Activated effector memory CD4-positive, alpha-beta T cell treated with Interleukin-2 at 50 U/mL for 16 hours (primary cell): ENCODE measurements at places on chromosomes 7 and 10.

- peak; percentile 49 for DNase-seq
These were observed 6.2 kb upstream of the RRP12 start for GRCh38 chr10:97407211-97407951.

GRCh38 chr7:23938937-23939552 is 229.0 kb downstream of the STK31 start:
- DNase-seq: no peak

DNA sequence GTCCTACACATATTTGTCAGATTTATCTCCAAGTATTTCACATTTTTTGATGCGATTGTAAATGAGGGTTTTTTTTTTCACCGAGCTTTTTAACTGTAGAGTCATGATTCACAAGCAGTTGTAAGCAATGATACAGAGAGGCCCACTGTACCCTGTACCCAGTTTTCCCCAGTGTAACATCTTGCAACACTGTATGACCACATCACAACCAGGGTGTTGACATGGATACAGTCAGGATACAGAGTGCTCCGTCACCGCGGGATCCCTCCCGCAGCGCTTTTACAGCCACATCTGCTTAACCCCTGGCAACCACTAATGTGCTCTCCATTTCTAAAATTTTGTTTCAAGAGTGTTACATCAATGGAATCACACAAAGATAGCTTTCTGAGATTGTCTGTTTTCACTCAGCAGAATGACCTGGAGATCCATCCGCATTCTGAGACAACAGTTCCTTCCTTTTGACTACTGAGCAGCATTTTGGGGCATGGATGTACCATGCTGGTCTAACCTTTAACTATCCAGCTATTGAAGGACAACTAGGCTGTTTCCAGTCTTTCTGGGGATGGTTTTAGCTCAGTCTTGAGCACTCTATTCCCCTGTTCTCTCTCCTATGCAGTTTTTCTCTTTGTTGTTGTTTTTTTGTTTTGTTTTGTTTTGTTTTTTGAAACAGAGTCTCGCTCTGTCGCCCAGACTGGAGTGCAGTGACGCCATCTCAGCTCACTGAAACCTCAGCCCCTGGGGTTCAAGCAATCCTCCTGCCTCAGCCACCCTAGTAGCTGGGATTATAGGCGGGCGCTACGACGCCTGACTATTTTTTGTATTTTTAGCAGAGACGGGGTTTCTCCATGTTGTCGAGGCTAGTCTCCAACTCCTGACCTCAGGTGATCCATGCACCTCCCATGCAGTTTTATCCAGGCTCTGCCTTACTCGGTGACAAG is 25.9 kb downstream of the GPRIN2 start:
- DNase-seq: no peak

GRCh38 chr7:153415632-153416031 is 636.6 kb upstream of the DPP6 start:
- DNase-seq: no peak

GRCh38 chr10:89576696-89577095 is 41.3 kb upstream of the SLC16A12 start:
- DNase-seq: no peak

- no peak for DNase-seq
These were observed 198.1 kb downstream of the CXCL12 start for GRCh38 chr10:44186821-44187220.

GRCh38 chr7:3043544-3044371 is at the start of gene CARD11:
Gene CARD11 (minus strand): TSS chr7:3043867. CDS start chr7:2958506, 85,361 bp downstream.
- peak; percentile 50 for DNase-seq

- no peak for DNase-seq
These were observed 64.4 kb downstream of the GRM3 start for GRCh38 chr7:86708031-86708680.

DNA sequence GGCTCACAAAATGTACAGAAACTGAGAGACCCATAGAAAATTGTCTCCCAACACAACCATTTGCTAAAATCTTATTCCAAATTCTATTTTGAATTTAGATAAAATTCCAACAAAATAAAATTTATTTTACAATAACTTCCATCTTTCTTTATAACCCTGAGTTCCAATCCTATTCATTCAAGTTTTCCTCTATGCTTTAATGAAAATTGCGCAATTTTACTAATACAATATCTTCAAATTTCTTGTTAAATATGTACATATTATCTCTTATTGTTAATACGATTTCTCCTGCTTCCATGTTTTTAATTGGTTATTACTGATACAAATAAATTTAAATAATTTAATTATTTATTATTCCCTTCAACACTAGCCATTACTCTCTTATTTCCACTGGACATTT is 645.2 kb upstream of the COBL start:
- no peak for DNase-seq

DNA sequence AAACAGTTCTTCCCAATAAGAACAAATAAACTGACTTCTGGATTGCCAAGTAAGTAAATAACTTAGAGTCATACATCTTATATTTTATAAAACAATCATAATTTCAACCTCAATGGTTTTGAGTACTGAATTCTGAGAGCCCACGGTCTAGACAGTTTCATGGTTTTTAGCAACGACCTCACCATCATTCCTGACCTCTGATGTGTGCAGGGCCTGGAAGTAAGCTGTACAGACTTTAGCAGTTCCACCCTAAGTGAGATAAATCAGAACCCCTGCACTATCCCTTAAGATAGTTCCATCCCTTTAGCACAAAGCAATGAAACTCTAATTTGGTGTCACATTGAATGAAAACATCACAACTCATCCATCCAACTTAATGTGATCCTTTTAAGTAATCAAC is 86.0 kb downstream of the NEBL start:
- no peak for DNase-seq
